ENCODE measurements at places on chromosomes 4 and X.

GRCh38 chr4:106979476-106979875 is 56.6 kb downstream of the DKK2 start:
- no peak for DNase-seq

DNA sequence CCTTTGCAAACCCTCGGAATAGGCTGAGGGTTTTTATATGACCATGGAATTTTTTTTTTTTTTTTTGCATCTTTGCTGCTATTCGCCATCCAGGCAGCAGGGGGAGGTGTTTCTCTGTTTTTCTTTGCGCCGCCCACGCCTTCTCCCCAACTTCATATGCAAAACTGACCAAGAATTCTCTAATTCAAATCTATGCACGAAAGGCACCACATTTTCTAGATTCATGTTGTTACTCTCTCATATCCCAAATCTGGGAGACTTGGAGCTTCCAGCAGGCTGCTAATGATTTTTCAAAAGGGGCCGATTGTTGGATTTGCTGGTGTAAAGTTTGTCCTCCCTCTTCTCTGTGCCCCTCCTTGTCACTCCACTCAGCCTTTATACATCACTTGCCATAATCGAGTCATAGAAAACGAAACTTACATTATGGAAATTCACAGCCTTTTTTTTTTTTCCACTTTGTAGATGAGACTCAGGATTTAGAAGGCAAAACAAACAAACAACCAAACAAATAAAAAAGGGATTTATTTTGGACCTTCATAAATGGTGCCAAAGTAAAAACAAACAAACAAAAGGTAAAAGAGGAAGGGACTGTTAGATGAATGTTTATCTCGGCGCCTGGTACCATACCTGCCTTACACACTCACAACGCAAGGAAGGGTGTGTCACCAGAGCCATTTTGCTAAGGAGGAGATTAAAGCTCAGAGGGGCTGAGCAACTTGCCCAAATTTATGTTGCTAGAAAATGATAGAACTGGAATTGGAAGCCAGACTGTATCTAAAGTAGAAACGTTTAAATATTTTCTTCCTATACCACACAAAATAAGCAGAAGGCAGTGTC is 29.3 kb upstream of the BOD1L1 start:
- DNase-seq: no peak

GRCh38 chr4:6137027-6137746 is 63.2 kb downstream of the JAKMIP1 start:
- no peak for DNase-seq

DNA sequence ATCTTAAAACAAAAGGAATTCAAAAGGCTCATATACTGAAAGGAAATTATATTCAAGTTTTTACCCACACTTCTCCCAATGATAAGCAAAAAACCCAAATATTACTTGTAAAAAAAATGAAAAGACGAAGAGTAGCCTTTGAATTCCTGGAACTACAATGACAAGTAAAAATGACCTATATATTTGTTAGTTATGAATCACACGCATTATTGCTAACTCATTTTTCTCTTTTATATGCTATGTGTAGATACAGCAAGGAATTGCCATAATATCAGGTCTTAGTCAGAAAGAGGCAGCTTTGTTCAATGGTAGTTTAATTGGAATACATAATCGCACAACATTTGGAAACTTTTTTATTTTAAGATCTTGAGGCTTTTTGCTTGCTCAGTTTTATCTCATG is 22.7 kb upstream of the ASB5 start:
- DNase-seq: no peak

GRCh38 chr4:1722551-1723118 is 1.3 kb downstream of the TACC3 start:
- DNase-seq: no peak

- DNase-seq: no peak
Observed at GRCh38 chr4:2714061-2714770, 41.9 kb downstream of the TNIP2 start.

DNA sequence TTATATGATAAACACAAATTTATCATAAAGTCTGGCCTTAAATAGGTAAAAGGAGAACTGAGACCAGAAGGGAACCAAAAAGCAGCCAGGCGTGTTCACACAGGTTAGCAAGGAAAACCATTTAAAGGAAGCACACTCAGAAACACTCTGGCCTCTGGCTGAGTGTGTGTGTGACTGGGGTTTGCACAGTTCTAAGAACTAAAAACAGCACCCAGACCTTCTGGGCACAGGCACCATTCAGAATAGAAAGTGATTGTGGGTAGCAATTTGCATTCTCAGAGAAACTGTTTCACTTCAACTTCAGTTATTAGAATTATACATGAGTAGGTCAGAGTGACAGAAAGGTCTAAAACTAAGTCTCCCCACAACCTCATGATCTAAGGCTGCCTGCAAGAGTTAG is 10.0 kb downstream of the GPR82 start:
- no peak for DNase-seq

DNA sequence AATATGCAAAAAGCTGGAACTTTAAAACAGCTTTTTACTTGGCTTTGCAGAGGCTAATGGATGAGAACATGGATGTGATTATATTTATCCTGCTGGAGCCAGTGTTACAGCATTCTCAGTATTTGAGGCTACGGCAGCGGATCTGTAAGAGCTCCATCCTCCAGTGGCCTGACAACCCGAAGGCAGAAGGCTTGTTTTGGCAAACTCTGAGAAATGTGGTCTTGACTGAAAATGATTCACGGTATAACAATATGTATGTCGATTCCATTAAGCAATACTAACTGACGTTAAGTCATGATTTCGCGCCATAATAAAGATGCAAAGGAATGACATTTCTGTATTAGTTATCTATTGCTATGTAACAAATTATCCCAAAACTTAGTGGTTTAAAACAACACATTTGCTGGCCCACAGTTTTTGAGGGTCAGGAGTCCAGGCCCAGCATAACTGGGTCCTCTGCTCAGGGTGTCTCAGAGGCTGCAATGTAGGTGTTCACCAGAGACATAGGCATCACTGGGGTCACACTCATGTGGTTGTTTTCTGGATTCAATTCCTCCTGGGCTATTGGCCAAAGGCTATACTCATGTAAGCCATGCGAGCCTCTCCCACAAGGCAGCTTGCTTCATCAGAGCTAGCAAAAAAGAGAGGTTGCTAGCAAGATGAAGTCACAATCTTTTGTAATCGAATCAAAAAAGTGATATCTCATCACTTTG is 15.6 kb downstream of the TLR8 start:
- DNase-seq: no peak

GRCh38 chr4:83267830-83268475 is 16.6 kb downstream of the COQ2 start:
- no peak for DNase-seq

DNA sequence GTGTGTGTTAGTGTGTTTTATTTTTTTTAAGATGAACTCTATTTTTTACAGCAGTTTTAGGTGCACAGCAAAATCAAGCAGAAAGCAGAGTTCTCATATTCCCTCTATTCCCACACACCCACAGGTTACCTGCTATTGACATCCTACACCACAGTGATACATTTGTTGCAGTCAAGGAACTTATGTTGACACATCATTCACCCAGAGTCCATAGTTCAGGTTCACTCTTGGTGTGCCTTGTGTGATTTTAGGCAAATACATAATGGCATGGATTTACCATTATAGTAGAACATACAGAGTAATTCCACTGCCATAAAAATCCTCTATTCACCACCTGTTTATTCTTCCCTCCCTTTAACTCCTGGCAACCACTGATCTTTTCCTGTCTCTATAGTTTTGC is 28.7 kb downstream of the DIAPH2 start:
- DNase-seq: no peak

GRCh38 chr4:173522160-173522950 is 7.7 kb downstream of the HAND2 start:
- no peak for DNase-seq

DNA sequence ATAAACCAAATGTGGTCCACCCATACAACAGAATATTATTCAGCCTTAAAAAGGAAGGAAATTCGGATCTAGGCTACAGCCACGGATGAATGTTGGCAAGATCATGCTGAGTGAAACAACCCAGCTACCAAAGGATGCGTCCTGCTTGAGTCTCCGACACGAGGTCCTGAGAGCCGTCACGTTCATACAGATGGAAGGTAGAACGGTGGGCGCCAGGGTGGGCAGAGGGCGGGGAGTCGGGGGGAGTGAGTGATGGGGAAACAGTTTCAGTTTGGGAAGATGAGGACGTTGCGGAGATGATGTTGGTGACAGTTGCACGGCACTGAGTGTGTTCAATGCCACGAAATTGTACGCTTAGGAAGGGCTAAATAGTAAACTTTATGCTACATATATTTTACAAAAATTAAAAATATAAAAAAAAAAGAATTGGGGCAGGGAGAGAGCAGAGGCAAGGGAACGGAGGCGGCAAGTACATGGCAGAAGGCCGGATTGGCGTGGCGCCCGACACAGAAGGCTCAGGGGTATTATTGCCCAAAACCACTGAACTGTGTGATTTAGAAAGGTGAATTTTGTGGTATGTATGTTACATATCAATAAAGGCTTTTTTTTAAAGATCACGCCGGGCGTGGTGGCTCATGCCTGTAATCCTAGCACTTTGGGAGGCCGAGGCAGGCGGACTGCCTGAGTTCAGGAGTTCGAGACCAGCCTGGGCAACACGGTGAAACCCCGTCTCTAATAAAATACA is 14.8 kb upstream of the MXD4 start:
- no peak for DNase-seq

GRCh38 chr4:151142758-151143157 is 43.3 kb downstream of the RPS3A start:
- no peak for DNase-seq

GRCh38 chr4:151323667-151324066 is 1.7 kb downstream of the SH3D19 start:
- DNase-seq: no peak

- no peak for DNase-seq
Observed at GRCh38 chr4:156413239-156414135, 459.8 kb upstream of the CTSO start.

DNA sequence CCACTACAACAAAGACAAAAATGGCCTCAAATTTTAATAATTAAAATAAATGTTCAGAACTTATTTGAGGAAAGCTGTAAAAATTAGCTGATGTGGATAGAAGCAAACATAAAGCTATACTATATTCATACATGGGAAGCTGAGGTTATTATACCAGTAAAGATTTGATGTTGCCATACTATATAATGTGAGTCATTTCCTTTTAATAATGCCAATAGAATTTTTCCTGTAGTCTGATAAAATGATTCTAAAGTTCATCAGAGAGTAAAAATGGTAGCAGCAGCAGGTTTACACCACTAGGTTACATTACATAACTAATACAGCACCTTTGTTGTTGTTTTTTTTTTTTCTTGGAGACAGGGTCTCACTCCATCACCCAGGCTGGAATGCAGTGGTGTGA is 45.5 kb upstream of the CYP2U1 start:
- no peak for DNase-seq

- DNase-seq: no peak
Observed at GRCh38 chr4:52173470-52174045, 122.5 kb downstream of the SPATA18 start.

GRCh38 chr4:84171871-84172270 is 327.2 kb downstream of the NKX6-1 start:
- no peak for DNase-seq

GRCh38 chr4:107888237-107888636 is 43.1 kb upstream of the CYP2U1 start:
- DNase-seq: no peak

- DNase-seq: no peak
Observed at GRCh38 chrX:101393530-101394305, 2.9 kb downstream of the RPL36A start.

- DNase-seq: no peak
Observed at GRCh38 chr4:101271516-101271915, 75.8 kb downstream of the PPP3CA start.

GRCh38 chr4:166519774-166520173 is 646.7 kb downstream of the TLL1 start:
- DNase-seq: no peak

DNA sequence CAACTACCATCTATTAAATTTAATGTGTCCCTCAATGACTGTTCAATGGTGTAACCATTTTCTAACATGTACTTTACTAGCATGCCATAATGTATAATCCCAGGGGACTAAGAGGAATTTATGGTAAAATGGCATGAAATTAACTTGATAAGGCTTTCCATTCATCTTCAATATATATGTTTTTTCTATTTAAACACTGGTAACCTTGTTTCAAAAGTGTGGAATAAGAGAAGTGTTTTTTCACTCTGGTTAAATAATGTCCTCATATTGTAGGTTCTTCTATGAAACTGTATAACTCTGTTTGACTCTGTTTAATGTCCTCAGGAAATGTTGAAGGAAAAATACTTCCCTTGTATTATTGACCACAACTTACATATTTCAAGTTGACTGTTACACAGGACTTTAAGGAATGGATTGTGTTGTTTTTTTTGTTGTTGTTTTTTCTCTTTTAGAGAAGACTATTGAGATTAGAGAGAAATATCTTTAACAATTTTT is 113.8 kb upstream of the ARSJ start:
- DNase-seq: no peak

- DNase-seq: no peak
Observed at GRCh38 chrX:110021258-110022022, 18.5 kb downstream of the TMEM164 start.

Data from GF-D8 (cell line).